ENCODE measurements at places on chromosomes 1 and 21.

GRCh38 chr1:22503721-22504410, 52.2 kb downstream of the ZBTB40 start:
- no peak for DNase-seq

DNA sequence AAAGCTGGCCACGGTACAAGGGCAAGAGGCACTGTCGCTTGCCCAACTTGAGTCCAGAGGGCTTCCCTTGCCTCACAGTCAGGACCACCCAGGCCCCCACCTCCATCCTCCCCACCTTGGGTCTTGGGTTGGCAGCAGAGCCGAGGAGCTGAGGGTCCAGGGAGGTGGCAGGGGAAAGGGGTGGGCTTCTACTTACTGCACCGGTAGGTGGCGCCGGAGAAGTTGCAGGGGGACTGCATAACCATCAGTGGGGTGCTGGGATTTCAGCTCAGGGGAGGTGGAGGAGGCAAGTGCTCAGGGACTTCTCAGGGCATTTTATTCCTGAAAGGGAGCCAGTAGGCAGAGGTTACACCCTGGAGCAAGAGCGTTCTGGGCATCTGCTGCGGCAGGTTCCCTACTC, 44.0 kb downstream of the TRIM62 start:
- DNase-seq = peak; percentile 10

DNA sequence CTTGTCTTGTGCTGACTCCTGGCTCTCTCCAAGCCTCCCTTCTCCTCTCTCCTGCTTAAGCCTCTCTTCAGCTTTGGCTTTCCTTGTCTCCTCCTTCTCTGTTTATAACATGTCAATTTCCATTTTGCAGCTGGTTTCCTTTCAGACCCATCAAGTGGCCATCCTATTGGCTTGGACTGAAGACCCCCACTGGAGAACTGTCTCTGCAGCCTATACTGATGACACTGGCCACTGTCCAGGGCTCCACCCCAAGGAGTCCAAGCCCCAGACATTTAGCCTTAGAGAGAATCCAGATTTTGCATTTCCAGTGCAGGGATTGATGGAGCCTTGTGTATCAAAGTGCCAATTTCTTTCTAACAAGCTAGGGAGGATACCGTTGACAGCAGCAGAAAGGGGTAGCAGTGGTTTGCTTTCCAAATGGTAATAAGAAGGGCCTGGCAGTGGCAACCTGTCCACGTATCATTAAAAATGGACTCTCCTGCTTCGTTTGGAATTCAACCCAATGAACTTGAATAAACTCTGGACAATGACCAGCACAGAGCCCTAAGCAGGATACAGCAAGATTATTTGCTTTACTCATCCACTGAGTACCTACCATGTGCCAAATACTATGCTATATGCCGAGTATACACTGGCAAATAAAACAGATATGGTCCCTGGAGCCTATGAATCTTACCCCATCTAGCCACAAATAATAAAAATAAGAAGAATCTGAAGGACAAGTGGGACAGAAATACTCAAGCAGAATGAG, 6.5 kb downstream of the OVAAL start:
- no peak for DNase-seq

GRCh38 chr1:248753029-248753594, 2.4 kb downstream of the LYPD8 start:
- no peak for DNase-seq

DNA sequence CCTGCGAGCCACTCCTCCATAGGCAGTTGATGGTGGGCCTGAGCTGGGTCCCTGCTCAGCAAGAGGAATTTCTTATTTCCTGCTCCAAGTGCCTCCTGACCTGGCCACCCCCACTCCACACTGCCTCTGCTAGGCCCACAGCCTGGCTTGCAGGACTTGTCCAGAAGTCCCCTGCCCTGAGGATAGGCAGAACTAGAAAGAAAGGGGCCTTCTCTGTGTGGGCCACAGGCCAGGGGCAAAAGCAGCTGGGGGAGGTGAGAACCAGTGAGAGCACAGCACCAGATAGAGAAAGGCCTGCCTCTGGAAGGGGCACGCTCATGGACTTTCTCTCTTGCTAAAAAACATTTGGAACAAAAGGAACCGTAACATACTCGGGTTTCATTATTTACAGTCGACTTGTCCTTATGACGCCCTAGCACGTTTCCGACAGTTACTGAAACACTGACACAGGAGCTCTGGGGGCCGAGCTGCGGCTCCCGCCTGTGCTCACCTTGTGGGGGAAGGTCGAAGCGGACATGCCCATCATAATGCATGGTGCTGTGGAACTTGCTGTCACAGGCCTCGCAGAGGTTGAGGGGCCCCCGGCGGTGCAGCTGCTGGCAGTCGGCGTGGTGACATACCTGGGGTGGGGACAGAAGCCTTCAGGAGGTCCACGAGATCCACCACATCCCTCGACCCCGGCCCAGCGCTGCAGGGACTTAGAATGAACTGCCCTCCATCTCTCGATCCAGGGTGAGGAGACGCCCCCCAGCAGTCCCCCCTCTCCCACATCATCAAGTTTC, 11.3 kb upstream of the TNFRSF25 start:
- no peak for DNase-seq

Data from CD4-positive, alpha-beta T cell treated with Interferon gamma for 1 hour (primary cell).